ENCODE measurements at places on chromosomes 4 and X. TPM values are rescaled to one million over a fixed set of nuclear protein-coding genes. Genes with fewer than 3 reads are reported as not detected.

Gene SPIN4
- 10.7 TPM for total RNA-seq

GRCh38 chrX:94936722-94937121 is 1262.7 kb downstream of the FAM133A start:
- DNase-seq: no peak

Gene FOXR2
- total RNA-seq: not detected

GRCh38 chr4:81412946-81413495 is 58.7 kb downstream of the RASGEF1B start:
- DNase-seq: peak; percentile 8

- no peak for DNase-seq
Measured at GRCh38 chrX:48456628-48457331, 13.3 kb downstream of the SLC38A5 start.

Gene PRSS12
- total RNA-seq: 8.2 TPM

Gene BEND2
- not detected for total RNA-seq

DNA sequence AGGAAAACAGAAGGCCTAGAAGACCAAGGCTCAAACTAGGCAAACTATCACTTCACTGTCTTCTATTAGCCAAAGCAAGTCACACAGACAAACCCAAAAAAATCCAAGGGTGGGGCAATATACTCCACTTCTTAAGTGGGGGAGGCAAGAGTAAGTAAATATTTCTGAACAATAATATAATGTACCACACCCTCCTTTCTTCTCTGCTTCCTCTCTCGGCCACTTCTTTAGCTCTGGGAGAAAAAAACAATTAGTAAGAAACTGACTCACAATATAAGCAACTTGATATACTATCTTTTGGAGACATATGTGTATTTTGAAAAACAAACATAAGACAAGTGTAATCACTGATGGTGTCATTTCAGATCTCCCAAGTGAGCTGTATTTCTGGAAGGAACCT is 14.8 kb downstream of the DCAF8L1 start:
- DNase-seq: no peak

- DNase-seq: no peak
Measured at GRCh38 chrX:5780821-5781220, 447.8 kb downstream of the NLGN4X start.

Gene MXRA5
- total RNA-seq: 0.13 TPM

Gene PPEF1
- not detected for total RNA-seq

DNA sequence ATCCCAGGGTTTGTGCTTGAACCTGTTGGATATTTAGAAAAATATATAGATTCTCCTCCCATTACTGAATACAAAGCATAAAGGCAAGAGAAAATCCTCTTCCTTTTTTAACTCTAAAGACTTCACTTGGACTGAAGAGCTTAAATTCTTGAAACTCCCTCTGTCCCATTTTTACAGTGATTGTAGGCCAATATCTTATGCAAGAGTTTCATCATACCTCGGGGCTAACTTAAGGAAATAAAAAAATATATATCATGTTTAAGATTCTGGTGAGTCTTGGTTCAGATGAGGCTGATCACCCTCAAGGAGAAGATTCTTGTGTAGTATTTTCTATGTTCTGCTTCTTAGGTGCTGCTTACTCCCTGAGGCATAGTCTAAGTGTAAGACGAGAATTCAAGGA is 1449.6 kb downstream of the C4orf33 start:
- DNase-seq: no peak

Gene STIM2
- total RNA-seq: 37.8 TPM

- DNase-seq: no peak
Measured at GRCh38 chr4:155220025-155220424, 11.6 kb downstream of the NPY2R start.

GRCh38 chrX:133437356-133437755 is 22.1 kb upstream of the GPC4 start:
- no peak for DNase-seq

DNA sequence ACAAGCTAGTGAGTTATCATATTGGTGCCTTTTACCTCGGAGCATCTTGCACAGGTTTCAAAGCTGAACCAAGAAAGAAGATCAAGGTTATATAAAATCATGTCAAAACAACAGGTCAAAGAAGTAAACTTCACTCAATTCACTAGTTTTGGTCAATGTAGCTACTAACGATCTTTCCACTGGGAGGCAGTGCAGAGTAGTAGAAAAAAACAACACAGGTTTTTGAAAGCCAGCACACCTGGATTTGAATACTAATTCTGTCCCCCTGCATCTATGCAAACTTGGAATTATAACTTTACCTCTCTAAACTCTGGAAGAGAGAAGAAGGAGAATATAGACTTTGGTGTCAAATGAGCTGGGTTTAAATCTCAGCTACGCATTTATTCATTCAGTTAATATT is 266.1 kb downstream of the GRIA3 start:
- DNase-seq: no peak

DNA sequence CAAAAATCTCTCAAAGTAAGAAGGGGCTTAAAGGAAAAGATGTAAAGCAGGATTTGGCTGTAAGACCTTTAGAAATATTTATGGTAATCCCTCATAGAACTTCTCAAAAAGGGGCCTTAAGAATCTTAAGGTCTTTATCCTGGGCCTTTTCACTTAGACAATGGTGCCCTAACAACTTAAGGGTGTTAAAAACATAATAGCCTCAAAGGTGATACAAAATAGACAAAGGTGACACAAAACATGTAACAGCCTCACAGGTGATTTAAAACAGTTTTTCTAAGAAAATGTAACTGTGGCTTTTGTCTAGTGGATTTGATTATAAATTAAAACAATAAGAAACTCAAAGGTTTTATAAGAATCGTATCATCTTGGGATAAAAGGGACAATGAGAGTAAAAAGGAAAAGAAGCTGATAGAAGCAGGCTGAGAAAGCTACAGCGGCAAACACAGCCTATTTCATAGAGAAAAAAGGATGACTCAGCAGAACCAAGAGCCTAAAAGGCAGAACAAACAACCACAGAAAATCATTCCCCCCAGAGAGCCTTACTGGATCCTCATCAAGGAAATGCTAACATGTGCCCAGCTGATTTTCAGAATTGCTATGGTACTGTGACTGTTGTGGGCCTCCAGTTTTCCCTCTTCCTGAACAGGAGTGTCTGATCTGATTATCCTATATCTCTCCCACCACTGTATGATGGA is 164.3 kb downstream of the STPG2 start:
- peak; percentile 12 for DNase-seq

Gene PRKG2
- 0.06 TPM for total RNA-seq

DNA sequence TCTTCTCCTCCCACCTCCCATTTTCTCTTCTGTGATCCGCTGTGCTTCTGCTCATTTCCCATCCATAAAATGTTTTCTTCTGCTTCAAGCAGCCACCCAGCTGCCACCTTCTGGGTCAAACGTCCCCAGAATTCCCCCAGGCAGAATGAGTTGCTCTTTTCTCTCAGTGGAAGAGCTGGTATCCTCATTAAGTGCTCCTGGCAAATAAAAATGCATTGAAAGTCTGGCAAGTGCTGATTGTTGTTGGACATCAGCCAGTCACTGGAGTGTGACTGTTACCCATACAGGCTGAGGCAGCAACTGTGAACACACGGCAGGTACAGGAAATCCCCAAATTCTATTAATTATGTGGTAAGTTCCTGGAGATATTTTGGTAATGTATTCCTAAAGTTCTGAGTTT is 52.6 kb downstream of the LIMCH1 start:
- DNase-seq: no peak
